ENCODE measurements at places on chromosomes 16 and 17.

DNA sequence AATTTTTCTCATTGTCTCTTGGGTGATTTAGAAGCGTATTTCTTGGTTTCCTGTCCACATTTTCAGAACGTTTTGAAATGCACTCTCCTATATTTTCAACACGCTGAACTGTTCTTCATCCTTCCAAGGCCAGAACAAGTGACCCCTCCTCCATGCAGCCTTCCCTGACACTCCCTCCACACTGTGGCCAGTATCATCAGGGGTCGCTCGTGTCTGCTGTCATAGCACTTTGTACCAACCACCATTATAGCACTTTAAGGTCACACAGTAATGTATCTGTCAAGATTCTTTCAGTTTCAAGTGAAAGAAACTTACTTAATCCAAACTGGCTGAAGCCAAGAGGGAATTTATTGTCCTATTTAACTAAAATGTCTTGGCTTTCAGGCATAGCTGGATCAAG, 17.5 kb upstream of the IL21R start:
- no peak for DNase-seq

GRCh38 chr16:51621610-51622009, 470.5 kb upstream of the SALL1 start:
- no peak for DNase-seq

- DNase-seq = no peak
Measured at GRCh38 chr17:58303971-58304749, 23.4 kb upstream of the MPO start.

- no peak for DNase-seq
Measured at GRCh38 chr17:80704381-80704819, 159.8 kb downstream of the RPTOR start.

- no peak for DNase-seq
Measured at GRCh38 chr16:81094771-81095251, 1.4 kb downstream of the GCSH start.

- no peak for DNase-seq
Measured at GRCh38 chr17:71987634-71988033, 133.2 kb upstream of the SOX9 start.

- no peak for DNase-seq
Measured at GRCh38 chr16:47069841-47070584, 73.7 kb downstream of the NETO2 start.

DNA sequence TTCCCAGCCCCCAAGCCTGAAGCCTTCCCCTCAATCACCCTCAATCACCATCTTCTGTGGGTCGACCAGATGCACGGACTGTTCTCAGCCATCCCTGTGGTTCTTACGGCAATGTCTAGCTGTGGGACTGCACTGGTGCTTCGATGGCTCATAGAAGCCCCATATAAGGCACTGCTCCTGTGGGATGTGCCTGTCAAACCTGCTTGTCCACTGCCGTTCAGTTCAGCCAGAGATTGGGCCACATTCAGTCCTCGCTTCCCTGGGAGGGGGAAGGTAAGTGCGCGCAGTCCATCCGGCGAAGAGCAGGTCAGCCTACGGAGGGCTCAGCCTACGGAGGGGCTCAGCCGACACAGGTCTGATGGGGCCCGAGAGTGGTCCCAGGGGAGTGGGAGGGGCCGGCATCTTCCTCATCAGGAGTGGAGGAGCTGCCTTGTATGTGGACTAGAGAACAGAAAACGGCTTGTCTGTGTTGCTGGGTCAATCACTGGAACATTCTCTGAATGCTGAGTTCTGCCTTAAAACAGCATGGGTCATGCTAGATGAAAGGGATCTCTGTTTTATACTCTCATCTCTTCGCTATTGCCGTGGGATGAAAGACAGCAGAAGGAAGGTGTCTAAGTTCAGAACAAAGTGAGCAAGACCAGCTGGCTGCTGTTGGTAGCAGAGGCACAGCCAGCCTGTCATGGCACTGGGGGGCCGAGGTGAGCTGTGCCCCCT, at the start of gene CARD14:
Gene CARD14, plus strand, starts transcription at position 247 of the 717 bp plus-strand sequence. CDS start 11,409 bp downstream, outside the sequence.
- no peak for DNase-seq

DNA sequence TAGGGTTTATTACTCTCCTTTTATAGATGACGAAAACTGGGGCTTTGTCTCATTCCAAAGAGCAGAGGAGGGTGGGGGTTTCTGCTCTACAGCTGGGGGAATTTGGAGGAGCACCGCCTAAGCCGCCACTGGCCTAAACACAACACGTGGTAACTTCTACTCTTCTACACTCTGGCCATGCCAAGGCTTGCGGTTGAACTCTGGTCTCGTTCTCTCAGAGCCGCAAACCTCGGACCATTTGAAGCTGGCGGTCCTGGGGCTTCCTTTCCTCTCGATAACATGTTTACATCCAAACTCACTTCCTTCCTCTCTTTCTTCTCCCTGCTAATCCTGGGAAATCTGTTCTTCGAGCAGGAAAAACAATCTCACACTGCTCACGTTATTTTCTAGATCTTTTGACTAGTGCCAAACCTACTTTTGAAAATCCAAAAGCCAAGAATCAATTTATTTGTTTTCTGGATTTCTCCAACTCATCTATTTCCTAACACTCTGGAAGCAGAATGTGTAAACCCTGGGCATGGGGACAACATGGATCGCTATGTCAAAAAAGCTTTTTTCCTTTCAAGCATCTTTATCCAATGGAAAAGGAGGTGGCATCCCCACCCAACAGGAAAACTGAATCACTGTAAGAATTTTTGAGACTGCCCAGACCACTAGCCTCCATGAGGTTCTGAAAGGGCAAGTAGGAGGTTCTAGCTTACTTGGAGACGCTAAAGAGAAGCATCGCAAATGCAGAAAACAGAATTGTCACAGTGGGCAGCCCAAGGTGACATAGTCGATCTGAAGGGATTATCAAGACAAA, 13.6 kb upstream of the EEF2K start:
- DNase-seq = no peak

- no peak for DNase-seq
Measured at GRCh38 chr17:62780951-62781350, 27.2 kb downstream of the MARCHF10 start.

DNA sequence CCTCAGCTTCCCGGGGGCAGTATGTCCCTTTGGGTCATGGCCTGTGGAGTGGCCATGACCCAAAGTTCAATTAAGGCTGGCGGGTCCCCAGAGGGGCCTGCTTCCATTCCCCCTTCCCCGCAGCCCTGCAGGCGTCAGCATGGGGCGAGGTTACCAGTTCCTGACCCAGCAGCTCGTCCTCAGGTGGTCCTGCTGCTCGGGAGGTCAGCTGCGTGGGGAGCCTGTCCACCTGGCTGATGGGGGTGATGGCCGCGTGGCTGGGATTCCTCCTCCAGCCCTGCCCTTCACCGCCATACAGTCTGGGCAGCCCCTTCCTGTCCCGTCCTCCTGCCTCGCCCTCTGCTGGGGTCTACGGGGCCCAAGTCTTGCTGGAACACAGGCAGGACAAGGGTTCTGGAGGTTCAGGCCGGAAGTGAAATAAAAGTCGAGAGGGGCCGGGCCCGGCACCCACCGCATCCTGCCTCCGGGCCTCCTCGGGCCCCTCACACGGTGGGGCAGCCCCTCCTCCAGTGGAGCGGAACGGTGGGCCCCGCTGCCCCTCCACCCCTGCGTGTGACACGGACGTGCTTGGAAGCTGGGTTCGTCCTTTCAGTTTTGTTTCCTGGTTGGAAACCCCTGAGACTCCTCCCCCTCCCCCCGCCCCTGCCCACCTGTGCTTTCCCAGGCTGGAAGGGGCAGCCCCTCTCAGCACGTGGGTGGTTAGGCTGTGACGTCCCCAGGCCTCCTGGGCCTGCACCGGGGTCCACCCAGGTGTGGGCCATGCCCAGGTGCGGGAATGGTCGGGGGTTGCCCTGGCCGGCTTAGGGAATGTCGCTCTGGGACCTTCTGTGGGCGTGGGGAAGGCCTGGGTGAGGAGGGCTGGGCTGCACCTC, 6.8 kb downstream of the UBALD2 start:
- DNase-seq = no peak

- DNase-seq = no peak
Measured at GRCh38 chr17:27846042-27846655, 45.8 kb upstream of the NOS2 start.

DNA sequence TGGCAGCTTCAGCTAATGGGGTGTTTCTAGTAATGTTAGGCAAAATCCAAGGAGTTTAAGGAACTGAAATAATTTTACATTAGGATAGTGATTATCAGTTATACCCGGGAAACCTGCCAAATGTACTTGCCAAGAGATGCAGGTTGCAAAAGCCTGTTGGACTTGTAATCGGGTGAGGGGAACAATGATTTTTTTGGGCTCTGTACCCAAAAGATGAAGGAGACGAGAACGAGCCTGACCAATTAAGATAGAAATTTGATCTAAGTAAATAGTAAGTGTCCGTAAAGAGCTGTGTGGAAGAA, 56.3 kb upstream of the ARL4D start:
- DNase-seq = no peak

DNA sequence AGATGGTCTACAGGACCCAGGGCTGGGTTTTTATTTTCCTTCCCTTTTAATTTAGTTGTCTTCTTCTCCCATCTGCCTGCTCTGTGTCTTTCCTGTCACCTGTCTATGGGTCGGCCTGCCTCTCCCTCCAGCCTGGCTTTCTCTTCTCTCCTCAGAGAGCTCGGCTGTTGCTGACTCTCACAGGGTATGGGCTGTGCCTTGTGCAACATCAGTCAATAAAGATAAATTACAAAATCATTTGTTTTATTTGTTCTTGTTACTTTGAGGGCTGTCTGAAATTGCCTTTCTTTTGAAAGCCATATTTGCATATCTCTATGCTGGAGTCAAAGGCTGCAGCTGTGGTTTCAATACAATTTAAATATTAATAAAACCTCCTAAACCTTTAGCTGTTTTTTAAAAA, 15.6 kb downstream of the RND2 start:
- no peak for DNase-seq

DNA sequence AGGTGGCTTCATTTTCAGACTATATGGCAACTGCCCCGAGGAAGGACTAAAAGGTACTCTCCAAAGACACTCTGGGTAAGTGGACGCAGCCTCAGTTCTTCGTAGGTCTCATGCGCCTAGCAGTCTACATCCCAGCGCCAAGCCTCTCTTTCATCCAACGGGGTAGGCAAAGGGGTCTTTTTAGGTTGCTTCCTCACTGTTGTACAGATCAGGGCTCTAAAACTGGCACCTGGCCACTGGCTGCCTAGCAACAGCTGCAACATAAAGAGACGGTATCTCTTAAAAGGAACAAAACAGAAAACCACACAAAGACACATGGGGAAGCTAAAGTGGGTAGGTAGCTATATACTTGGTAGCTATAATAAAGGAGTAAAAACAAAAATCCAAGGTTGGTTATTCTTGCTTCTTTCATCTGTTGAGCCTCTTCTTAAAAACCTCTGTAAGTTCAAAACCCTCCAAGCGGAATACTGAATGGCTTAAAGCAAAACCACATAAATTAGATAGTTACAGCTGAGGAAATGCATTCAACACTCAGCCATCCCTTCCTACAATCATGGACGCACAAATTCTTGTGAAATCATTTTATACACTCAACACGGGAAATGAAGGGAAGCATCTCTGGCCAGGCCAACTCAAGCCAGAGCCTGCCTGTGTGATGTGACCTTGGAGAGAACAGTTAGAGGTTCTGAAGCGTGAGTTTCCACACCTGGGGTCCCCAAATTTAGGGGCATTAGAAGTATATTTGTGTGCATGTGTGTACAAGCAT, 22.7 kb downstream of the CYTH1 start:
- no peak for DNase-seq

DNA sequence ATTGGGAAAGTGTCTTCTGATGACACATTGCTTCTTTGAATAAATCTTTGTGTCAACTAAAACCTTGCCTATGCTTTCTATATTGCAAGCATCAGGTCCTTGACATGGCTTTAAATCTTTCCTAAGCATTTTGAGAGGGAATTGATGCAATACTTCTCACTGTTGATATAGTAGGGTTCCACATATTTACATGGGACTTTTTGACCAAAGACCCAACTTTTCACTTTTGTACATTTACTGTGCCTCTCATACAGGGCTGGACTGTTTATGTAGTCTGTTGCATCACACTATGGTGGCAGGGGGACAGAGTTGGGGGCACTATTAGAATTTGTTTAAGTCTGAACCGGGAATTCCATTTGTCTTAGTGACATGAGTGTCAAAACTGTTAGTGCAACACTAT, 308.5 kb upstream of the TBX2 start:
- no peak for DNase-seq

DNA sequence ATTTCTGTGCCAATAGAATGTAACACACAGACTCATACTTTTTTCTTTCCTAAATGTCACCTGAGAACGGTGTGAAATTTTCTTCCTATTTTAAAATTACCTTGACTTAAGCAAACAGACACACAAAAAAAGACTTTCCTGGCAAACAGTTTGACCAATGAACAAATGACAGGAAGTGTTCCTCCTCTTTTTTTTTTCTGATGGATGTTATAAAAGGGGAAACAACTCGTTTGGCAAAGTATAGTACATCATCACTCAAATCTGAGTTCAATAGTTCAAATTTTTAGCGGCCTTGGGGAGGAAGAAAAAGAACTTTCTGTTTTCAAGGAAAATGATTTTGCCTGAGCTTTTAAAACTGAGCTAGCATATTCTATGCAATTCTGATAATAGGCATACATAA, 19.8 kb downstream of the HS3ST3A1 start:
- DNase-seq = no peak

- no peak for DNase-seq
Measured at GRCh38 chr17:41781404-41782110, 5.0 kb downstream of the JUP start.

GRCh38 chr17:82690786-82691489, 7.6 kb downstream of the RAB40B start:
- DNase-seq = no peak

- no peak for DNase-seq
Measured at GRCh38 chr16:55494994-55495421, 13.9 kb upstream of the LPCAT2 start.

DNA sequence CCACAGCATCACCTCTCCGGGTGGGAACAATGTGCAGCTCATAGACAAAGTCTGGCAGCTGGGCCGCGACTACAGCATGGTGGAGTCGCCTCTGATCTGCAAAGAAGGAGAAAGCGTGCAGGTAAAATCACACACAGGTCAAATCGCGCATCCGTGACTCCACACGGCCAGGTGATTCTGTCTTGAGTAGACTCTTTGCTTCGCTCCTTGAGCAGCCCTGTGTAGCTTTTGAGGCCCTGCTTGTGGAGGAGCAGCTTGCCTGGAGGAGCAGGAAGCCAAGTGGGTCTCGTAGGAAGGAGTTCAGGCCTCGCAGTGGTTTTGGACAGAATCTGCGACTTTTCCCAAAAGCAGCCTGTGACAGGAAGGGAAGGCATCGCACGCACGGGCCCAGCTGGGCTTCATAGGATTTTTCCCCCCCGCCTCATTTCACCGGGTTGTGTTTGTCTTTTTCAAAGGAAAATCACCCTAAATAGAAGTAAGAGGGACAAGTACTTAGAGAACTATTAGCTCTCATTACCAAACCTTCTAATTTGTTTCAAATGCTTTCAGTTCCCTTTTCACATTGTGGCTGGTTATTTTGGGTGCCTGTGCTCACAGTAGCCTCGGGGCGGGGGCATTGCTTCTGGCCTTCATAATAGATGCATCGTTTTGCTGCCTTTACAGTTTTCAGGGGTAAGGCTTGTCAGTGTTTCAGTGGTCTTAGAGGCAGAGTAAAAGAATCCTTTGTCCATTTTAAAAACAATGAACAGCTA, 71.5 kb downstream of the SEC14L1 start:
- no peak for DNase-seq

- DNase-seq = no peak
Measured at GRCh38 chr16:87457061-87457611, 35.7 kb downstream of the ZCCHC14 start.
